ENCODE measurements at places on chromosomes 1 and 21.

DNA sequence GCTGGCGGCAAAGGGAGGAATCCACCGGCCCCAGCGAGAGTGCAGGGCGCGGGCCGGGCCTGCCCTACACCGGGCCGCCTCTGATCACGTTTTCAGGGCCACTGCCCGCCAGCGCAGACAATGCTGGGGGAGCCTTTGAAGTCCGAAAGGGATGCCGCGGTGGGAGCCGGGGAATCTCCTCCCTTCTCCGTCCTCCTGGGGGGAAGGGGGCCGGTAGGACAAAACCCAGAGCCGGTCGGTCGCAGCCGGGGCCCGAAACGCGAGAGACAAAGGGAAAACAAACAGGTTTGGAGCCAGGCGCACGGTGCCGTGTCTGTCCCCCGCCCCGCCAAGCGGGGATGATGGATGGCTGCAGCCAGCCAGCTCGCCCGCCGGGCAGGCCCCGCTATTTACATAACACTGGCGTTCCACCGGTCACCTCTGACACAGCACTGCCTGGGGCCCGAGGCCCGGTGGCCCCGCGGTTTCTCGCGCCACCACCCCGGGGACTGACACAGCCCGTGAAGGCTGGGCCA, 92.0 kb downstream of the CASZ1 start:
- DNase-seq = no peak

DNA sequence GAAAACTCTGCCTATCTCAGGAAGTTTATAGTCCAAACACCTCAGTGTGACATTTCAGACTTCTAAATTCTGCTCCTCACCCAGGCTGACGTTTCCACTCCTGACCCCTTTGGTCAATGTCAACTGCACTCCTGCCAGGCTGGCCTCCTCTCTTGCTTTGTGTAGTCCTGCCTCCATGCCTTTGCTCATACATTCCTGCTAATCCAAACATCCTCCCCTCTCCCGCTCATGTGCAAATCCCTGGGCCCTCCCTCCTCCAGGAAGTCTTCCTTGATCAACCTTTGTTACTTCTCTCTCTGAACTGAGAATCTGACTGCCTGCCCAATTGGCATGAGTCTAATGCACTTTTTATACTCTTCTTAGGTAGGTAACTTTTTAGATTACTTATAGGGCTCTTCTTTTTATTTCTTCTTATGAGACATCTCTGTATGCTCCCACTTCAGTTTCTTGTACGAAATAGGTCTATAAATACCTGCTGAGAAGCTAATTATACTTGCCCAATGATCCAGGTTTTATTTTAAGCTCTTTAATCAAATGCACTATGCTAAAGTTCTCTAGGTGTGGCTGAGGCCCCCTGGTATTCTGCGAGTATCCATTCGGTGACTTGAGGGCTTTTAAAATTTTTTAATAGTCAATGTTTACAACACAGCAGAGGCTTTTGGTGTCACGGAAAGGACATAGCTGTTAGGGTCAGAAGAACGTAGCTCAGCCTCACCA, 128.1 kb downstream of the PLXNA2 start:
- DNase-seq = no peak

GRCh38 chr1:206792939-206793607, 20.8 kb upstream of the IL10 start:
- DNase-seq = no peak

DNA sequence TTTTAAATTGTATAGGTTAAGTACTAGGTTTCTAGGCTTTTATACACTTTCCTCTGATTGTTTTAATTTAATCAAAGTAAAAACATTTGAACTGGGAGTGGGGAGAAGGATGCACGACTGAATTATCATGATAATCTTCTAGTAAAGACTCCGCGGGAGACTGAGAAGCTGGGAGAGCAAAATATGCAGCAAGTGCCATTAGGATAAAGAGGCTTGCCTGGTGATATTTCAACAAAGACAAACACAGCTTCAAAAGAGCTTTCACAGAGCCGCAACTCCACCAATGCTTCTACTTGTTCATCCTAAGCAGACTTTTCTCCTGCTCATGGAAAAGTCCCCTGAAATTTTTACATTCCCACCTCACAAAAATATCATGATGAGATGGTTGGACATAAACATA, 239.0 kb upstream of the PTBP2 start:
- no peak for DNase-seq

Measured in tongue (tissue), 3 donors.